G401 (cell line): ENCODE measurements at places on chromosomes 7 and 10.

DNA sequence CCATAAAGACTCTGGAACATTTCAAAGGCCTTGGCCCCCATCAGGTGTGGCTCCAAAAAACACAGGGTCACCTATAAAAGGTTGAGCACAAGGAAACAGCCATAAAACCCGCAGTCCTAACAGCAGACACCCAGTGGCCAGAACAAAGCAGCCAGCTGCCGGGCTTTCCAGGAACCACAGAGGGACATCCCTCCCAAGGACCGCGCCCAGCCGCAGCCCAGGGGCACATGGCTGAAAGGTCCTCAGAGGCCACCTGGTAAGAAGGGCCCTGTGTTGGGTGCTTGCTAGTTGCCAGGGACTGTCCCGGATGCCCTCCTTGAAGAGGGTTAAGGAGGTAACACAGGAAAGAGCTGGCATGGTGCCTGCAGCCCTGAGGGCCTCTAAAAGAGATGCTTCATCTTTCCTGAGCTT is 32.7 kb downstream of the KCNMA1 start:
- no peak for DNase-seq

DNA sequence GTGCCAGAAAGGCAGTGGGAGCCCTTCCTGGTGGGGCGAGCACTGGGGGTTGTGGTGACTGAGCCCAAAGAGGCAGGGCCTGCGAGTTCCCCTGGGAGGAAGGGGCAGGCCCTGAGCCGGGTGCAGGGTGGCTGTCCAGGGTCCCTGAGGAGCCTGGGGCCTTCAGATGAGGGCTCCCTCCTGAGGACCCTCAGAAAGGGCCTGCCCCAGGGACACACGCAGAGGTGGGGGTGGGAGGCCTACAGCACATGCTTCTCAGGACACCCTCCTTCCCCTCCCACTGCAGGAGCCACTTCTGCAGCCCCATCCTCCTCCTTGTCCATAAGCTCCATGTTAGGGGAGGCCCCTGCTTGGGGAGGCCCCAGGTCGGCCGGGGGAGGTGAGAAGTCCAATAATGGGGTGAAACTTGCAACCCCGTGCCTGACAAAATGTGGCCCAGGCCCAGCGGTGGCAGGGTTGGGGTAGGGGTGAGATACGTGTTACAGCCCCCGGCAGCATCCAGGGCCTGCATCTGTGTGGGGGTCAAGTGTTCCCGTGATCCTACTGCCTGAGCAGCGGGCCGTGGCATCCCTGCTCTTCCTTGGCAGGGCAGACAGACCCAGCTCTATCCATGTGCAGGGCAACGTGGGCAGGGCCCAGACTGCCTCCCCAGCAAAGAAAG is 31.8 kb upstream of the RET start:
- DNase-seq, result no peak

- no peak for DNase-seq
These were observed 3.5 kb downstream of the ITIH2 start for GRCh38 chr10:7706534-7707073.

- no peak for DNase-seq
These were observed 513.9 kb downstream of the GATA3 start for GRCh38 chr10:8568401-8568800.

- DNase-seq, result no peak
These were observed 126.7 kb downstream of the SORCS3 start for GRCh38 chr10:104767745-104768144.

DNA sequence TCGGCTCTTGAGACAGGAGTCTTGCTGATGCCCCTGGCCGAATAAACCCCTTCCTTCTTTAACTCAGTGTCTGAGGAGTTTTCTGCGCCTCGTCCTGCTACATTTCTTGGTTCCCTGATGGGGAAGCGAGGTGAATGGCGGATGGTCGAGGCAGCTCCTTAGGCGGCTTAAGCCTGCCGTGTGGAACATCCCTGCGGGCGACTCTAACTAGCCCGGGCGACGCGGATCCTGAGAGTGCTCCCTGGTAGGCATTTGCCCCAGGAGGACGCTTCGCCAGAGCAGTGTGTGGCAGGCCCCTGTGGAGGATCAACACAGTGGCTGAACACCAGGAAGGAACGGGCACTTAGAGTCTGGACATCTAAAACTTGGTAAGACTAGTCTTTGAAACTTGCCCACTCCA is 12.0 kb upstream of the EPHB4 start:
- DNase-seq, result no peak
